ENCODE measurements at places on chromosomes 12 and 14. TPM values are rescaled to one million over a fixed set of nuclear protein-coding genes. Genes with fewer than 3 reads are reported as not detected.

The SCAF11 gene
- total RNA-seq = 117 TPM

The C12orf56 gene
- 0.49 TPM for total RNA-seq

The FLRT2 gene
- total RNA-seq = 62.5 TPM

The ITPR2 gene
- total RNA-seq = 23.4 TPM

The ESPL1 gene
- total RNA-seq = 1.6 TPM

The HRK gene
- not detected for total RNA-seq

The RNASE7 gene
- total RNA-seq = not detected

The INF2 gene
- 71.6 TPM for total RNA-seq

The ARHGAP9 gene
- 0.16 TPM for total RNA-seq

The DCAF5 gene
- 37.8 TPM for total RNA-seq

The GLIPR1L2 gene
- 0.16 TPM for total RNA-seq

The RIMBP2 gene
- under 0.01 TPM for total RNA-seq

The OLR1 gene
- 0.24 TPM for total RNA-seq

The PKP2 gene
- not detected for total RNA-seq

The TSHR gene
- total RNA-seq = 2.3 TPM

The GUCY2C gene
- total RNA-seq = not detected

The KRT5 gene
- total RNA-seq = 9.4 TPM

The CLEC4C gene
- not detected for total RNA-seq

The KRT80 gene
- total RNA-seq = 1.1 TPM

The COPS7A gene
- 98.8 TPM for total RNA-seq

The LMNTD1 gene
- total RNA-seq = 0.16 TPM

The SERPINA10 gene
- not detected for total RNA-seq

The OTOGL gene
- 0.36 TPM for total RNA-seq

The THAP2 gene
- total RNA-seq = 2.3 TPM

The ASIC1 gene
- total RNA-seq = 1.6 TPM

The ACACB gene
- 18.5 TPM for total RNA-seq

The SIX4 gene
- 16.5 TPM for total RNA-seq

The PLXNC1 gene
- 46.6 TPM for total RNA-seq

The LTBR gene
- total RNA-seq = 121 TPM

Data from hair follicle dermal papilla cell (primary cell).